ENCODE measurements at places on chromosomes 1 and 21.

GRCh38 chr1:171196351-171196750 lies 11.3 kb downstream of the FMO2 start:
- no peak for DNase-seq

DNA sequence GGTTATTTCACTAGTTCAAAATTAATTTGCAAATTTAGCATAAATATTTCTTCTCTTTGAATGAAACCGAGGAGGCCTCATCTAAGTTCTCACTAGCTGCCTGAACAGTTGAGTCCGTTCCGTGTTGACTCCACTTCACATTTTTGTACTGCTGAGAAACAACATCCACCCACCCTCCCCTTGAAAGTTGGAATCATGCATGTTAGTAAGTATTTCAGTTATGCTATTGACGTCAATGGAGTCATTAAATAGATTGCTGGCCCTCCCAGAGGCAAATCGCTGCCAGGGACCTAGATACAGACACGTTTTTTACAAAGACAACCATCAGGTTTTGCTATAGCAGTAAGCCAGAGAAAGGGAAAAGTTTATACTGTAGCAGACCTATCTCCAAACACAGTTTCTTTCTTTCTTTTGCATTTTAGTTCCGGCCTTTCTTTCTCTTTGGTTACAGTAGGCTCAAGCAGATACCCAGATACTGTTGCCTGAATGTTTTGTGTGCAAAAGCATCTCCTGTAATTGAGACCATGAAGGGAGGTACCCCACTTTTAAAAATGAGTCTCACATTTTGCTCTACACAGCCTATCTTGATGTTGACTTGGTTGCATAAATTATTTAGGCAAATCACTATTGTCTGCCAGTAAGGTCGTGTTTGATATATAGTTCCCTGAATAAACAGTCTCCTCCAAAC lies 262.6 kb upstream of the SGIP1 start:
- peak; percentile 34 for DNase-seq

DNA sequence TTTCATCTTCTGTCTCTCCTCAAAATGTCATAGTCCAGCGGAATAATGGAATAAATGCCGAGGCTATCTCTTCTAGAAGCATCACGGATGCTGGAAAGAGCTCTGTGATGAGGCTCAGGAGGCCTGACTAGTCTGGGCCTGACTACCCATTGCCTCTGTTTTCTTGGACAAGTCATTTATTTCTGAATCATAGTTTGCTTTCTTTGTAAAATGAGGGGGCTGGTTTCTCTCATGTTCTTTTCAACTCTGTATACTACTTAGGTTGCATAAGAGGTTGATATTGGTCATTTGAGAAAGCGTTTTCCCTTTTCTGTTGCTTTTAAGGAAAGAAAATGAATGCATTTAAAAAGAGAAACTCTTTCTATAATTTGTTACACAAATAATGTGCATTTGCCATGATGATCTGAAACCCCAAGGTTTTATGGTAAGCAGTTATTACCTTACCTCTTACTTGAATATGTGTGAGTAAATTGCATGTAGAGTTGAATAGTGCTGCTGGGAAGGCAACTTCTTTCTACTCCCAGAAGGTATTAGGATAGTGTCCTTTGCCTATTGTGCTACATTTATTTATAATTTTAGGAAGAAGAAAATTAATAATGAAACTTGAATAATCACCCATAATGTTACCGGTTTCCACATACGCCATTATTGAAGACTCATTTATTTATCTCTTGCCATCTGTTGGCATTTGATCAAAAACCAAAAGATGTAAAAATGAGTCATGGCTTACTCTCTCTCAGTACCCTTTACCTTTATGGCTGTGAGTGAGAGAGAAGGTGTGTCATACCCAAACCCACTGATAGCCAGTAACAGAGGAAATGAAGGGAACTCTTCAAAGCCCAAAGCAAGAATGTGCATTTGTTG lies 179.1 kb downstream of the FASLG start:
- no peak for DNase-seq

DNA sequence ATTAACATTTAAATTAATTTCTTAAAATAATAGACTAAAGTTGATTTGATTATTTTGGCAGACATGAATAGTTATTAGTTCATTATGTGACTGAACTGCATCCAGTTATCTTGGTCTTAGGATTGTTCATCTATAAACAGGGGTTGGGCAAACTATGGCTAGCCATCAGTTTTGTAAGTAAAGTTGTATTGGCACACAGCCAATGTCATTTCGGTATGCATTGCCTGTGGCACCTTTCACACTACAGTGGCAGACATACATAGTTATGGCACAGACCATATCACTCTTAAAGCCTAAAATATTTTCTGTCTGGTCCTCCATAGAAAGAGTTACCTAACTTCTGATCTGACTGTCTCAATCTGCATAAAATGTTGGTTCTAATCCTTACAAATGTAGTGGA lies 27.2 kb downstream of the ADGRL2 start:
- DNase-seq: no peak

DNA sequence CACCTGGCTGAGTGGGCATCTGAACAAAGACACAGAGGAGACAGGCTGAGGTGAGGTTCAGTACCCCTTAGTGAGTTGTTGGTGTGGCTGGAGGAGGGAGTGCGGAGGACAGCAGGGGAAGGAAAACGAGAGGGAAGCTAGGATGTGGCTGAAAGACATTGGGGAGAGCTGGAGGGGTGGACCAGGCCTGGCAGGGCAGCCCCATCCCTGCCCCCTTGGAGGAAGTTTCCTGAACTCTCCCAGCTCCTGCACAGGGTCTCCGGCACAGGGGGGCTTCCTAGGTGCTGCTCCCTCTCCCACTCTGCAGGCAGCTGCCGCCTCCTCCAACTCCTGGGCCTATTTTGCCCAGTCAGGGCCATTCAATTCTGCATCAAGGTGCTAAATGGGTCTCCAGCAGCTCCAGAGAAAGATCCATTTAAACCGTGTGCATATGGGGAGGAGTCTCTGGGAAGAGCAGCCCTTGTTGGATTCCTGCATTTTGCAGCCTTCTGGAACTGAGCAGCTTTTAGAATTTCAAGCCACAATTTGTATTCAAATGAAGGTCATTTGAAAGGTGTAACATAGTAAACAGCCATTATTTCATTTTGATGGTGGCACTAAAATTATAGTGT lies 193.9 kb downstream of the CAMTA1 start:
- no peak for DNase-seq

- DNase-seq: no peak
Measured at GRCh38 chr1:2121101-2121691, 71.0 kb downstream of the PRKCZ start.

- peak; percentile 89 for DNase-seq
Measured at GRCh38 chr21:31873696-31874599, 1.1 kb downstream of the HUNK start.

DNA sequence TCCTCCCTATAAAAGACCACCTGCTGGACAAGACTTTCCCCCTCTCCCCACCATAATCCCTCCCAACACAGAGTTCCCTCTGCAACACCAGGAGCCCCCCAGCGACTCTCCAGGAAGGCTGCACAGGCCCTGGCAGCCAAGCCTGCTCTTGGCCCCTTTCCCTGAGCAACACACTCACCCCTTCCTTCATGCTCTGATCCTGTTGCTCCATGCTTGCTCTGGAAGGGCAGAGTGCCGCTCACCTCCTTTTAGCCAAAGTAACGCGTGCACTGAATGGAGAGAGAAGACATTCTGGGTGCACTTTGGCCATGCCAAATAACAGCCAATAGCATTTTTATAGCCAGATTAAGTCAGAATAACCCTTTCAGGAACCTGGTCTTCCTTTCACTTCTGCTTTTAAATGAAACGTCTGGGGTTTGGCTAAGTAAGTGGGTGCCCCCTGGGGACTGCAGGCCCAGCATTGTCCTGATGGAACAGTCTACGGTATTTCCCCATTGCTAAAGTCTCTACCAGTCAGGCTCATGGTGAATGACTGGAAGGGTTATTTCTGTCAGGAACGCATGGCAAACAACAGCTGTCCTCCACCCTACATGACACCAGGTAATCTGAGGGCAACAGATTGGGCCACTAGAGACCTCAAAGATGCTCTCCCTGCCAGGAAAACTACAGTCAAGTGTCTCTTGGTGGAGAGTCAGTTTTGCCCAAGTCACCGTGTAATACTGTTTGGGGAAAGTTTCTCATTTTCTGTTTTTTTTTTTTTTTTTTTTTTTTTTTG lies at the start of gene SLC2A5:
SLC2A5 (minus strand) TSS at position 310 of the 775 bp plus-strand sequence; CDS start at position 211, 99 bp downstream.
- DNase-seq: no peak

DNA sequence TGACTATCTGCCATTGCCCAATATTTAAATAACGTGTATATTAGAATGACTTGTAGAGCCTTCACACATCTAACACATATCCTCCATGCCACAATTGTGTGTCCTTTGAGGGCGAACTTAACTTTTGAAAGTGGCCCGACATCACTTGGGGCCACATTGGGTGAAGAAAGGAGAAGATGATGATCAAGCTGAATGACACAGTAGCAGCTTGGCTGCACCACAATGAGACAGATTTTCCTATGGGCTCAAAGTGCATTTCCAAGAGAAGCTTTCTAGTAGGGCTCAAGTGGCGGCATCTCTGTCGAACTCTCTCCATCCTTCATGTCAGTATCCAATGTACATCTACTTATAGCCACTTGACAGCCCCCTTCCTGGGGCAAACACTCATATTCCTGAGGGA lies 3.7 kb upstream of the BGLAP start:
- DNase-seq: no peak

DNA sequence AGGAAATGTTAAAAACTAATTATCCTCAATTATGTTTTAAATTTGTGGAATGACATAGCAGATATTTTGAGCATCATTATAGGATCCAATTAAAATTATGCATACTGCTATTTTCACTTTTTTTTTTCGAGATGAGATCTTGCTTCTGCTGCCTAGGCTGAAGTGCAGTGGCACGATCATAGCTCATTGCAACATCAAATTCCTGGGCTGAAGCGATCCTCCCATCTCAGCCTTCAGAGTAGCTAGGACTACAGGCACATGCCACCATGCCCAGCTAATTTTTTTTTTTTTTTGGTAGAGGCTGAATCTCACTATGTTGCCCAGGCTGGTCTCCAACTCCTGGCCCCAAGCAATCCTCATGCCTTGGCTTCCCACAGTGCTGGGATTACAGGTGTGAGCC lies 11.3 kb upstream of the SLC1A7 start:
- DNase-seq: no peak

DNA sequence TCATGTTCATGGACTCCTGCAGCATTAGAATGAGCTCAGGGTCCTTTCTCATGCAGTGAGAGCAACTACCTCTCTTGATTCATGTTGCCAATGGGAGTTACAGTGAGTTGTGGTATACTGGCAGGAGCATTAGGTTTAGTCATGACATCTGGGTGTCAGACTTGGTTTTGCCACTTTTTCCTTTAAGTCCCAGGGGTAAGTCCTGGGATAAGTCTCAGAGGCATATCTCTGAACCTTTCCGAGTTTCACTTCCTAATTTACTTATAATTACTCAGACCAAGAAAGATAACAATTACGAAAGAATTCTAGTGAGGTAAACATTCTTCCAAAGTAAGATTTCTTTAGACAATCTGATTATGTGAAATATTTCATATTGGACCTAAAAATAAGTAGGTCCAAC lies 606.0 kb downstream of the SMYD3 start:
- DNase-seq: no peak

DNA sequence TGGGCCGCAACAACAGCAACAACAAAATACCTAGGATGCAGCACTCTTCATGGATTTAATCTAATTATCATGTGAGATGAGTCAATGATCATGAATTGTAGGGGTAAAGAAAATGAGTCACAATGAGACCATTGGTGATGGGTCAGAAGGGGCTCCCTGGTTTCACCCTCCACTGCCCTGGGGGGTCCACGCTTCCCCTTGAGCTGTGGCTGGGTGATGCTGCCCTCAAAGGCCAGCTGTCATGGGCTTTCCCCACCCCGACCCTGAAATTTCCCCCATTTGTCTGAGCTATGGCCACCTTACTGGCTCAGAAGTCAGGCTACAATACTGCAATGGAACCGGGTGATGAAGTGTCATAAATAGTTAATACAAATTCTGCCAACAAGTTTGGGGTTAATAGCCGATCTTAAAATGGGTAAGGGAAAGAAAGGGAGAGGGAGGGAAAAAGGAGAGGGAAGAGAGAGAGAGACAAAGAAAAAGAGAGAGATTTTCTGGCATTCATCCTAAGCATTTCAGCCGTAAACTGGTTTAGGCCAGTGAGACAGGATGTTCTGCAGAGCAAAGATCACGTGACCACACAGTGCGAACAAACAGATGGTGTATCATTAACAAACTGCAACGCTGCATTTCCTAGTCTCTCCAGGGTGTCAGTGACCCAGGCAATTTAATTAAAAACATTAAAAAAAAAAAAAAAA lies 143.4 kb upstream of the ERRFI1 start:
- peak; percentile 75 for DNase-seq

- peak; percentile 81 for DNase-seq
Measured at GRCh38 chr1:182003953-182004586, 57.4 kb downstream of the ZNF648 start.

DNA sequence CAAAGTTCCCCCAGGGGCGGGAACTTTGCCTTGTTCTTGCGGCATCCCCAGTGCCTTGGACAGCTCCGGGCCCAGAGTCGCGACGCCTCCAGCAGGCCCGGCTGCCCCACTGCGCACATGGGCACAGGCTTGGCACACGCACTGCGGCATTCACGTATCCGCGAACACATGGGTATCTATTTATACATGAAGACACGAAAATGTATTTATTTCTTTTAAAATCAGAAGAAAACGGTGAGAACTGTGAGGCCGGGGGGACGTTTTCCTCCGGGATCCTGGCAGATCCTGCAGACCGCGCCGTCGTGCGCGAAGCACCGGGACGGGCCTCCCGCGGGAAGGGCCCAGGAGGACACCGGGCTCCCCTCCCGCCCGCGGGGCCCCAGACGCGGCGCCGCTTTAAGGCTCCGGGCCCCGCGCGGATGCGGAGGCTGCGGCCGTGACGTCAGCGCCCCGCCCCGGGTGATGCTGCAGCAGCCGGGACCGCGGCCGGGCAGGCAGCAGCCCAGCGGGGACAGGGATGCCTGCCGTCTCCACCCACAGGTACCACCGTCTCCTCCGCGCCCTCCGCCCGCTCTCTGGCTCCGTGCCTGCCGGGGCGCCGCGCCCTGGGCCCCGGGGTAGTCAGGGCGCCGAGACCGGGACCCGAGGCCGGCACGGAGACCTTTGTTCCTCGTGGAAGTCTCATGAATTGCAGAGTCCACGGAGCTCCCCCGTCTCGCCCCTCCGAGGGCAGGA lies at the start of gene SLC45A1:
SLC45A1 (plus strand) TSS at position 468 of the 735 bp plus-strand sequence. CDS start 6,216 bp downstream, outside the sequence.
- peak; percentile 79 for DNase-seq

- DNase-seq: peak; percentile 85
Measured at GRCh38 chr1:211484755-211485479, 7.0 kb downstream of the RD3 start.

Measured in D341Med (cell line).